ENCODE measurements at places on chromosomes 11 and 22.

DNA sequence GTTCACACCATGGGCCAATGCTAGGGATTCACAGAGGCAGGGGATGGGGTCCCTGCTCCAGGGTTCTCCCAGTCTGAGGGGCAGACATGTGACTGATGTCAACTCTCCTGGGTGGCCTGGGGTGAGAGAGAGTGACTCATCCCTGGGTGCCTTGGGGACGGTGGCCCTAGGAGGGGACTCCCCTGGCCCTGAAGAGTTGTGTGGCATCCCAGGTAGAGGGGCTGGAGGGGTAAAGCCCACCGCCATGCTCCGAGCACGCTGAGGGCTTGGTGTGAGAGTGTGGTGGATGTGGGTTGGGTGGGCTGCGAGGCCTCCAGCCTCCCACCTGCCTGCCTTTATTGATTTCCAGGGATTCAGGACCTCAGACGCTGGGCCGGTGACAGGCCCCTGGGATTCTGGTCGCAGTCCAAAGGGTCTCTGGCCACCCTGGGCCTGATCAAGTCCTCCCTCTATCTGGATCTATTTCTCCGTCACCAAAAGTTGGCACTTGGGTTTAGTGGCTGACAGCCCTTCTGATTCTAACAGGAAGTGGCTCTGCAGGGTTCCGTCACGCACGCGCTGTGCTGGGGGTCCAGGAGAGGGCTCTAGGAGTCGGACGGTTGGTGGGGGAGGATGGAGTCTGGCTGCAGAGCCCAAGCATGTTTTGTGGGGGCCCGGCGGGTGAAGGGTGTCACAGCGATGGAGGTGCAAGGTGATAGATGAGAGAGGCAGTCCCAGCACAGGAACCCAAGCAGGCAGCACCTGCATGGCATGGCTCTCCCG, 27.3 kb upstream of the WNT7B start:
- no peak for DNase-seq

DNA sequence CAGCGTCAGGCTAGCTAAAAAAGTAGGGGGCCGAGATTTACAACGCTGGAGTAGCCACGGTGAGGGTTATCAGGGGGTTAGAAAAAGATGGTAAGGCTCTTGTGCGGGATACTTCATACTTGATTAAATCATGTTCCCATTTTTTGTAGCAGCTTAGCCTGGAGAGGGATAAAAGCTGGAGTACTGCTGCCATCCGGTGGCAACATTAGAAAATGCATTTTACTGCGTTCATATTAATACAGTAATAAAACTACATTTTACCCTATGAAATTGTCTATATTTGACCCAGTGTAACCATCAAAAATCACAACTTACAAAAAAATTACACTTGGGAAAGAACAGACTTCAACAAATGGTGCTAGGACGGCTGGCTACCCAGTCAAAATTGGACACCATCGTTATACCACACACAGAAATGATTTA, 17.3 kb downstream of the RPUSD4 start:
- DNase-seq, result peak; percentile 30

DNA sequence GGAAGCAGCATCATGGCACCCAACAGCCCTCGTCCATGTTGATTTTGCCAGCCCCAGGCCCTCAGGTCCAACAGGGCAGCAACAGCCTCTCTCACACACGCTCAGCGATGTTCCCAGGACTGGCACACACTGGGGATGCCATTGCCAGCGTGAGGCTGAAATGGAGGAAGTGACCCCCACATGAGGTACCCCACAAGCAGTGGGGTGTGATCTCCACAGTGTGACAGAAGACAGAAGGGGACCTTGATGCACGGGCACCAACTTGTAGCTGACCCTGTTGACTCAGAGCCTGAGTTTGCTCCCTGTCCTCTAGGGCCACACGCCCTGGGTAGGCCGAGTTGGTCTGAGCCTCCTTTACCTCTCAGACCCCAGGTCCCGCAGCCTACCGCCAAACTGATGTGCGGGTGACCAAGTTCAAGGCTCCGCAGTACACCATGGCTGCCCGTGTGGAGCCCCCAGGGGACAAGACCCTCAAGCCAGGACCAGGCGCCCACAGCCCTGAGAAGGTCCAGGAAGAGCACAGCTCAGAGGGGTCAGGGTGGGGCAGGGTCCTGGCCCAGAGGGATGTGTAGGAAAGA, 6.2 kb downstream of the SCGB1C1 start:
- no peak for DNase-seq

DNA sequence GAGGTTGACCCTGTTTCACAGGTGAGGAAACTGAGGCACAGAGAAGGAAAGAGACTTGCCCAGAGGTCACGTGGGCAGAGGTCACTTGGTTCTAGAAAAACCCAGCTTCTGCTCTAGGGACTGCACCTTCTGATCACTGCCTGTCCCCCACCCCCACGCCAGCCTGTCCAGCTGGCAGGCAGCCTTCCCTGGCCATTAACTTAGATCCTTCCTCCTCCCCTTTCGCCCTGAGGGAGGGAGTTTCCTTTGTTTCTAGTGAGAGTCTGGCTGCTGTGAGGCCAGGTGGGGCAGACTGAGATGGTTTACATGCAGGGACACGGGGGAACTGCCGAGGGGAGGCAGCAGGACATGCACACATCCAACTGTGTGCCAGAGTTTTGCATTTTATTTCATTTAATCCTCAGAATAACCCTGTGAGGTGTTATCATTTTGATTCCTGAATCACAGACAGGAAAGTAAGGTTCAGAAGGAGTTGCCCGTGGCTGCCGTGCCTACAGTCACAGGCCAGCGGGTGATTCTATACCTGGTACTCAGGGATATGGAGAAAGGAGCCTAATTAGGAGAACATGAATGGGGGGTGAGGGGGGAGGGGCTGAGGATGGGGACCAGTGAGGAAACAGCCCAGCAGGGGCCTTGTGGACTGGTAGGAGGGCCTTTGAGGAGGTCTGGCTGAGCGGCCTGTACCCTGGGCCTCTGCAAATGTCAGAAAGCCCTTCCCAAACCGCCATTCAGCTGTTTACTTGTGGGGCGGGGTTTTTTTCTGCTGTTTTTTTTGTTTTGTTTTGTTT, 3.4 kb downstream of the FAM83F start:
- no peak for DNase-seq

- DNase-seq, result no peak
Observed at GRCh38 chr11:133895061-133895479, 49.8 kb upstream of the SPATA19 start.

GRCh38 chr11:35357923-35358322, 61.4 kb downstream of the SLC1A2 start:
- no peak for DNase-seq
